ENCODE measurements at places on chromosomes 4 and X.
A peak's percentile ranks its signal among the peaks of the same experiment; 100 is the strongest.

DNA sequence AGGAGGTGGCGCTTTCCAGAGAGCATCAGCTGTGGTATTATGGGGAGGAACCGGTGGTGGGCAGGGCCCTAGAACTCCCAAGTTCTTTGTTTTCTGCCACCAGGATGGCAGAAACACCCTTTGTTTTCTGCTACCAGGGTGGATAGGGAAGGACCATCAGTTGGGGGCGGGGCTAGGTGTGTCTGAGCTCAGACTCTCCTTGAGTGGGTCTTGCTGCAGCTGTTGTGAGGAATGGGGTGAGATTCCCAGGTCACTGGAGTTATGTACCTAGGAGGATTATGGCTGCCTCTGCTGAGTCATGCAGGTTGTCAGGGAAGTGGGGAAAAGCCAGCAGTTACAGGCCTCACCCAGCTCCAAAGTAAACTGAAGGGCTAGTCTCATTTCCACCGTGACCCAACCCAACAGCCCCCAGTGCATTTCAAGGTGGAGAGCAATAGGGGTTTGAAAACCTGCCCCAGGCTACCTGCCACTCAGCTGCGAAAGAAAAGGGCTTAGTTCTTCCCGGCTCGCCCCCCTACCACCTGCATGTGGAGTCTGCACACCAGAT is 167.8 kb upstream of the FAM241A start:
- DNase-seq: no peak

GRCh38 chr4:33072298-33073089 is 2352.3 kb downstream of the PCDH7 start:
- no peak for DNase-seq

- DNase-seq: no peak
Measured at GRCh38 chr4:108292229-108292628, 123.5 kb upstream of the LEF1 start.

DNA sequence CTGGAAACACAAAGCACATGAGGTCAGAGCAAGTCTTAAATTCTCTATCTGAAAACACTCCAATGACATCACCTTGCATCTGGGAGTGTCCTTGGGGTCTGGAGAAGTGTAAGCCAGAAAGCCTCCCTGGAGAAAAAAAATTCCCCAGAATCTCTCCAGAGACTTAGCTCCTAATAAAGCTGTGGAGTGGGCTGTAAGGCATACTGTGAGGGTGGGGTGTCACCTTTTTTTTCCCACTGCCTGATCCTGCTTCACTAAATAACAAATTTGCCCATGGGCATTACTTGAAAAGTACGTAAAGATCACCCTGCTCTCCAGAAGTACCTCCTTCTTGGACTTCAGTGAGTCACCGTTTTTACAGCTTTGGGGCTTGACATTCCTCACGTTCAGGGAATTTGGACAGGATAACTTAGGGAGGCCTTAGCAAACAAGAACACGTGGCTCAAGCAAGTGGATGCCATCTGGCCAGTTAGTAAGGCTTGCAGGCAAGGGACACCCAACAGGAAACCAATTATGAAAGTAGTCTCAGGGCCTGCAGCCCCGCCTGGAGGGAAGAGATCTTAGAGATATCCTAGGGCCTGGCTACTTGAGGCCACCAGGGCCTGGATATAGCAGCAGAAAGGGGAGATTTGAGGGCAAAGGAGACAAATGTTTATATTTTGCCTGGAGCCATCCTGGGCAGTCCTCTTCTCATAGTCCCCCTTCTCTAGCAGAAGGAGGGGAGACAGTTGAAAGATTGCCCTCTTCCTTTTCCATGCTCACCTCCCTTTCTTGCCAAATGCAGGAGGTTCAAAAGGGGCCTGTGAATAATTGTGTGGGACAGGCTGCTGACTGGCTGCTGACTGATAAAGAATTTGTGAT is 60.1 kb upstream of the PLAC1 start:
- no peak for DNase-seq

DNA sequence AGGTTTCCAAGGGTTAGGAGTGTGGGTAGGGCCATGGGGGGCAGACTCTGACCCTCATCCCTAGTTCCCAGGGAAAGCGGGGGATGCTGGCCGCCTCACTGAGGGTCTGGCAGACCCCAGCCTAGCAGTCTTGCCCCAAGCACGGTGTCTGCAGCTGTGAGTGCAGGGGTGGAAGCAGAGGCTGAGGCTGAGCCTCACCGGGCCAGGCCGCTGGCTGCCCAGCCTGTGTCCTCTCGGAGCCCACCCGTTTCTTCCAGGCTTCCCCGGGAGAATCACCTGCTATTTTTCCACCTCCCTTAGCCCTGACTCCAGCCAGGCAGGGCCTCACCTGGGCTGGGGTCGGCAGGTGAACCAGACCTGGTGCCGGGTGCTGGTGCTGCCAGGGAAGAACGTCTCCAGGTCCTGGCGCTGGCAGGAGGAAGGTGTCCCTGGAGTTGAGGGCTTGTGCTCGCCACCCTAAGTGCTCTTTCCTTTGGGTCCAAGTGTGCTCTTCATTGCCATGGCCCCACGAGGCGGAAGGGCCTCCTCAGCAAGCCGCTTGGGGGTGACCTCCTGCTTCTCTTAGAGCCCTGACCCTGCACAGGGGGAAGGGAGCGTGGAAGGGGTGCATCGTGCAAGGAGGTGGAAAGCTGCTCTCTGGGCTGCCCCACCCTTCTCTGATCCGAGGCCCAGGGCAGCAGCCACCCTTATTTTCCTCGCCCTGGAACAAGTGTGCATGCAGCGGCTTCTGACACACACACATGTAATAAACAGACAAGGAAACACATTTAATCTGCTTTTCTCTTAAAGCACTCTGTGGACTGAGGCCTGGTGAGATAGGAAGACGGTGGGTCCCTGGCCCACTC is 112.7 kb downstream of the FAM53A start:
- no peak for DNase-seq

GRCh38 chr4:20512985-20513384 is 187.3 kb upstream of the PACRGL start:
- no peak for DNase-seq

DNA sequence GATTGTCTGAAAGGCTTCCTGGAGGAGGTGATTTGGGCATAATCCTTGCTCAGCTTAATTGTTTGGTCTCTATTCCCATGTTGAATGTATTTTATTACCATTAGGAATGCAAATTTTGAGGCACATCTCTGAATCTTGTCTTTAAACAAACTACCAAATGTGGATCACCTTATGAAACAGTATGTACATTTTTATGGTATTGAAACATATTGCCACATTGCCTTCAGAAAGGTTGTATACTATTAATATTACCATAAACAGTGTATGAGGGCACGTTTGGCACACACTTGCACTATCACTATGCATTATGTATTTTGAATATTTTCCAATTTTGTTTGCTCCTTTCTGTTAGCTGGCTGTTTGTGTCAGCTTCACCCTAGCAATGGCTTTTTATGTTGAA is 60.0 kb upstream of the ALB start:
- no peak for DNase-seq

- no peak for DNase-seq
Measured at GRCh38 chrX:95662200-95662599, 1022.4 kb upstream of the DIAPH2 start.

GRCh38 chr4:8199594-8200301 is 658 bp downstream of the SH3TC1 start:
- no peak for DNase-seq

GRCh38 chr4:183448436-183448835 is 4.0 kb downstream of the CDKN2AIP start:
- no peak for DNase-seq

DNA sequence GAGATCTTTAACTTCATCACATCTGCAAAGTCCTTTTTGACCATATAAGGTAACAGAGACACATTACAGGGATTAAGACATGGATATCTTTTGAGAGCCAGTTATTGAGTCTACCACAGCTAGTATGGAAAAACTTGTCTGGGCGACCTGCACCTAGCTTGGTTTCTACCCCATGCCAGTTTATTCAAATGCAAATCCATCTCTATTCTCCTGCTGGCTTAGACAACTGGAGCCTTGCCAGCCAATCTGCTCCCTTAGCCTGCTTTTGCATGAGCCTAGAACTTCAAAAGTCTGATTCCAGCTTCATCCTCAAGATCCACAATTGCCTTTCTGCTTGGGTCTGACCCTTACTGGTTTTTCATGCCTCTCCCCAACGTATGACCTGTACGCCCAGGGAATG is 212.0 kb upstream of the AFF2 start:
- DNase-seq: no peak

DNA sequence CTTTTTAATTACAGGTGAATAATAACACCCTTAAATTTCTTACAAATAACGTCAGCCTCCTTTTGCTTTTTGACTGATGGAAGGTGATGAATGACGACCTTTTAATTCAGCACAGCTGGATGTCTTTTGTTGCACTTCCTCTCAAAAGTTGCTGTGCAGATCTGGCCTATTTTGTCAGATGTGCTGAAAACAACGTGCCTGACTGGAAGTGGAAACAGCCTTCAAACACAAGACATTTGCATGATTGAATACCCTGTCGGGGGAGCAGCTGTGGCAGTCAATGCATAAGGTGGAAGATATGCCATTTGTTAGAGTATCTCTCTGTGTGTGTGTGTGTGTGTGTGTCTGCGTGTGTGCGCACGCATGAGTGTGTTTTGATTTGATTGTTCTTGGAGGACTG is 579.7 kb downstream of the SPRY1 start:
- DNase-seq: no peak

GRCh38 chr4:40918330-40918729 is 168.6 kb downstream of the NSUN7 start:
- no peak for DNase-seq

GRCh38 chr4:77538574-77539157 is 67.0 kb upstream of the CXCL13 start:
- no peak for DNase-seq

GRCh38 chr4:135338181-135338580 is 1136.6 kb upstream of the PABPC4L start:
- no peak for DNase-seq

- peak; percentile 34 for DNase-seq
Measured at GRCh38 chr4:56799824-56800756, 21.4 kb downstream of the SPINK2 start.

DNA sequence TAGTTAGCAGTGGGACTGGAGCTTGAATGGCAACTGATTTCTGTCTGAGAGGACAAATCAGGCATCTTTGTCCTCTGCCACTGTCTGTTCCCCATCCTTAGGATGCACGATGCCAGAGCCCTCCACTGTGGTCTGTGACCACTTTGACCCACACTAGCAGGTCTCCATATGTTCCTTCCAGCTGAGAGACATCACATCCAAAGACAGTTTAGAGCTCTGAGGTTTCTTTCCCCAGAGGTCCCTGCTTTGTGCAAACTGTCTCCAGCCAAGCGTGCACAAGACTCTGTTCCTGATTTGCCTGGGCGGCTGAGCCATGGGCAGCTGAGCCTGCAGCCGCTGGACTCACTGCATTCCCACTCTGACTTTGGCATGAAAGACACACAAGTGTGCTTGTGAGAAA is 98.0 kb downstream of the PTTG2 start:
- DNase-seq: no peak

DNA sequence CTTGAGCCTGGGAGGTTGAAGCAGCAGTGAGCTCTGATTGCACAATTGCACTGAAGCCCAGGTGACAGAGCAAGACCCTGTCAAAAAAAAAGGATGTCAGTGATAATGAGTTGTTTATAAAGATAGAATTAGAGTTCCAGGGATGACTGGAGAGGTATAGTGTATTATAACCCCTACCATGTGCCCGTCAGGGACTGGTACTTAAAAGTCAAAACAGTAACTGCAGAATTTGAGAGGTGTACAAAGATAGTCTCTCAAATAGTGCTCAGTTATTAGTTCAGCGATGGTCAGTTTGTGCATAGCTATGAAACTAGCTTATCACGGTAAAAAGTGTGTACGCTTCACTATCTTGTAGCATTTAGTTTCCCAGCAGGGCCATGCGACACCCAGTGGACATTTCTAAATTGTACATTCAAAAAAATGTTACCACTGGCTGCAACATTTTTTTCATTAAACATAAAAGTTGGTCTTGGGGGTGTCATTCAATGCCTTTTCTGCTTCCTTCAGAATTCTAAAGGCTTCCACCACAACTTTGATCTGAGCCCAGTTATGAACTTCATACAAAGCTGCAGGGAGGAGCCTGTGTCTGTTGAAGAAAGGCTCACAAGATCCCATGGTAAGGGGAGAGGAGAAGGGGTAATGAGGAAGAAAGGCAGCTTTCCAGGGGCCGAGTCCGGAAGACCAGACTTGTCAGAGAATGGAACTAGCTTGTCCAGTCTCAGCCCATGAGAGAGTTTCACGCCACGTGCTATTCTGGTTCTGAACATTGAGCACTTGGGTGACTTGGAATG is 9.2 kb upstream of the GYG2 start:
- DNase-seq: no peak

- DNase-seq: peak; percentile 36
Measured at GRCh38 chr4:121252224-121252806, 88.2 kb upstream of the TNIP3 start.

DNA sequence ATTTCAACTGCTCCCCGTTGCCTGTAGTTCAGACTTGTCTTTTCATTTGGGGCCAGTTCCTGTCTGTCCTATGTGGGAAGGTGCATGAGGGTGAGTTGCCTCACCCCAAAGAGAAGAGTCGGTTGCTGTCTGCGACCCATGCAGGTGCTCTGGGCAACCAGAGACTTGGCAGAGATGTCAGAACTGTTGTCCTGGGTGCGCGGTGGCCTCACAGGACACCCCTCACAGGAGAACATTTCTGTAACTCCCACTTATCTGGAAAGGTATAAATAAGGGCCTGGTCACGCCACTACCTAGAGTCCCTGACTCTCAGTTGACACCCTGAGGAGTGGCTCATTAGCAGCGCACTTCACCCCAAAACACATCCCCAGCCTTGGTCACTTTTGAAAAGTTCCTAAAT is 9.7 kb upstream of the NAT8L start:
- DNase-seq: no peak

GRCh38 chr4:57607566-57608180 is 497.5 kb upstream of the IGFBP7 start:
- no peak for DNase-seq

- DNase-seq: no peak
Measured at GRCh38 chrX:107552930-107553329, 75.4 kb upstream of the PRPS1 start.

DNA sequence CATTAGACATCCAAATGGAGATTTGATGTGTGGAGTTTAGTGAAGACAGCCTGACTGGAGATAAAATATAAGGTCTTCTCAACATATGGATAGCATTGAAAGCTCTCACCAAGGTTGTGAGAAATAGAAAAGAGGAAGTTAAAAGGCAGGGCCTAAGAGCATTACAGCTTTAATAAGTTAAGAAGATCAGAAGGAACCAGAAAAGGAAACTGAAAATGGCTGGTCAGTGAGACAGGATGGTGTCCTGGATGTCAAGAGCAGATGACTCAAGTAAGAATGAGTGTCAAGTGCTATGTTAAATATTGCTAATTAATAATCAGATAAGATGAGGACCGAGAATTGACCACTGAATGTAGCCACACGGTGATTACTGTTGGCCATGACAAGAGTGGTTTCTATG is 642.9 kb downstream of the STPG2 start:
- no peak for DNase-seq

- DNase-seq: no peak
Measured at GRCh38 chrX:123487236-123487635, 245.6 kb downstream of the THOC2 start.

DNA sequence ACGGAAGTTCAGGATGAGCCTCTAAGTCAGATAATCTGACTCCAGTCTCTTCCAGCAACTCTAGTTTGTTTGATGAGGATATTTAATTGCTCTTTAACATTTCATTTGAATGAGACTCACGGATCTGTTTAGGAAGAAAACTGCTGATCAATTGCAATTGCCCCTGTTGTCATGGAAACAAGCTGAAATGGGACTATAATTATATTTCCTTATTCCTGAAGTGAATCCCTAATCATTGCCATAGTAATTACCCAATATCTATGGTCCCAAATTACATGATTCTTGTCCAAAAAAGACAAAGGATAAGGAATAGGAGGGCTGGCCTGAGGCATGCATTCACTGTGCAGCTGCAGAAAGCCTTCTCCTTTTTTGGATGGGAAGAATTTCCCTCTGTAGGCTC is 105.3 kb downstream of the AASDH start:
- no peak for DNase-seq
